Fibroblast of the conjunctiva (primary cell): ENCODE measurements at places on chromosomes 11 and 22.

- DNase-seq, result no peak
These were observed 109.3 kb upstream of the SNX19 start for GRCh38 chr11:131025421-131026125.

DNA sequence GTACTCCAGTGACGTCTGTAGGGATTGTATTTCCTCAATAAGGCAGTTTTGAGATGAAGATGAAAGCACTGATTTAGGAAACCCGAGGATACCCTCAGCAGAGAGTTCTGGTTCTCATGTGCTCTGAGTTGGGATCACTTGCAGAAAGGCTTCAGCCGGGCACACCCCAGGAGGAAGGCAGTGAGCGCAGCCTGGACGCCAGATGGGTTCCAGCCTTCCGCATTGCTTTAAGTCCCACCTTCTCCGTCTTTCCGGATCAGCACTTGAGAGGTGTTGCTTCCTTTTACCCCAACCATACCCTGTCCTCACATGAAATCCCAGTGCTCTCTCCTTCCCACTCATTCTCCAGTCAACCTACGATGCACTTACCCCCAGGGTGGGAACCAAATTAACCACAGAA lies 239.5 kb upstream of the CADM1 start:
- DNase-seq, result no peak

DNA sequence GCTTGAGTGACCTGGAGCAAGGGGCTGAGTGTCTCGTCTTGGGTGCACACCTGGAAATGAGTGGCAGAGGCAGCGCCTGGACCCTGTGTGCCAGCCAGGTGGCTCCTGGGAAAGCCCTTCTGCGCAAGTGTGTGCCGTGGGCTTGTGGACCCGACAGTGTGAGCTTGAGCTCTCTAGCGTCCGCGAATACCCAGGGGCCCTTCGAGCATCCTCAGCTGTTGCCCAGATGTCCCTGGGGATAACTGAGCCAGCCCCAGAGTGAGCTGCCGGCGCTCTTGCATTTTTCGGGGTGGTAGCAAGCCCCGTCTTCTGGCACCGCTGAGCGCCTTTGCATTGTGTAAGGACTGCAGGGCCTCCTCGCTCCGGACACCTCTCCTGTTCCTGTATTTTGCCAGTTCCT lies 399.2 kb downstream of the TBC1D22A start:
- no peak for DNase-seq

DNA sequence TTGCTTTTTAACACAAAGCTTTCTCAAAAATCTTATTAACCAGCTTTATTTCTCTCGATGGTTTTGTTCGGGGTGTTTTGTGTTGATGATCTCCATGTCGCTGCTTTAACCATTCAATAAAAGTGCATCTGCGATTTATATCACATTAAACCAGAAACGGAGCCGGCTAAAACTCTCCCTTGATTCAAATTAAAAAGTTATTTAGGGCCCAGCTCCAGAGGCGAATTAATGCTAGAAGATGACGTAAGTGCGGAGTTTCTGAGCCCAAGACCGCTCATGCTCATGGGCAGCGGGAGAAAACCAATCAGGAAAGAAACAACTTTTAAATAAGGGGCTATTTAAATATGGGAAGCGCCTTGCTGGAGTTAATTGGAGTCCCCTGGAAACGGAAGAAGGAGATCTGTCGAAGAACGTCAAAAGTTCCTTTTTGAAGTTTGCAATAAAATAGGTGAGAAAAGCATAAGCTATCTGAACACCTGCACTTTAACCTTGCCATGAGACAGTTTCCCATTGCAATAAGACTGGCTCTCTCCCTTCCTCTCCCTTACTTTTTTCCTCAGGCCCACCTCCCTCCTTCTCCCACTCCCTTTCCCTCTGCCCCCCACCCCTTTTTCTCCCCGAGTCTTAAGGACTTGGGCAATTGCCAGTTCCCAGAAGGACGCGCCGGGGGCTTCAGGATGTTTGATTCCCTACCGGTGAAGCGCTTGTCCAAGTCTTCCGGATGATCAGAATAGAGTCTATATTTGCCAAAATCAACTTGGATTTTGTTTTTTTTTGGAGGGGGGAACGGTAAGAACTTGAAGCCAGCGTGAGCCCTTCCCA lies 1.9 kb upstream of the DBX1 start:
- DNase-seq, result no peak

DNA sequence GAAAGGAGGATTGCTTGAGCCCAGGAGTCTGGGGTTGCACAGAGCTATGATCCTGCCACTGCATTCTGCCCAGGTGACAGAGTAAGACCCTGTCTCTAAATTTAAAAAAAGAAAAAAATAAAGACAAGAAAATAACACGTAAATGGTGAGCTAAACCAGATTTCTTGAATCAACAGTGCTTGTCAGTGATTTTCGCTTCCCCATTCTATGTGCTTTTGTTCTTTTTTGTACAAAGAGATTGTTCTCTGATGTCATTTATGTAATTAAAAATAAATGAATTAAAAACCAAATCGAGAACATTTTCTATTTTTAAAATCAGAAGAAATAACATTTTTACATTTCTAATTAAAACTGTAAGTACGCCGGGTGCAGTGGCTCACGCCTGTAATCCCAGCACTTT lies 19.8 kb upstream of the SLC29A2 start:
- DNase-seq, result no peak
